ENCODE measurements at places on chromosomes 2 and 18.

GRCh38 chr2:226818930-226819329 is 16.9 kb upstream of the RHBDD1 start:
- DNase-seq, result no peak

GRCh38 chr2:53769318-53769945 is 1.8 kb downstream of the CHAC2 start:
- DNase-seq, result no peak

- DNase-seq, result no peak
Observed at GRCh38 chr2:117123362-117123761, 691.1 kb upstream of the DDX18 start.

GRCh38 chr2:240917684-240918257 is 11.6 kb downstream of the CROCC2 start:
- DNase-seq, result no peak

GRCh38 chr2:26324903-26325302 is 21.0 kb upstream of the SELENOI start:
- no peak for DNase-seq

GRCh38 chr2:61660511-61661388 is 122.6 kb upstream of the XPO1 start:
- no peak for DNase-seq
